ENCODE measurements at places on chromosomes 4 and X. TPM values are rescaled to one million over a fixed set of nuclear protein-coding genes. Genes with fewer than 3 reads are reported as not detected.

COX7B gene
- 368 TPM for total RNA-seq

TLR7 gene
- total RNA-seq = 0.27 TPM

HERC6 gene
- 5.2 TPM for total RNA-seq

CT45A3 gene
- total RNA-seq = not detected

SATL1 gene
- not detected for total RNA-seq

HPSE gene
- 0.47 TPM for total RNA-seq

VGLL1 gene
- not detected for total RNA-seq

SPANXA2 gene
- not detected for total RNA-seq

DNA sequence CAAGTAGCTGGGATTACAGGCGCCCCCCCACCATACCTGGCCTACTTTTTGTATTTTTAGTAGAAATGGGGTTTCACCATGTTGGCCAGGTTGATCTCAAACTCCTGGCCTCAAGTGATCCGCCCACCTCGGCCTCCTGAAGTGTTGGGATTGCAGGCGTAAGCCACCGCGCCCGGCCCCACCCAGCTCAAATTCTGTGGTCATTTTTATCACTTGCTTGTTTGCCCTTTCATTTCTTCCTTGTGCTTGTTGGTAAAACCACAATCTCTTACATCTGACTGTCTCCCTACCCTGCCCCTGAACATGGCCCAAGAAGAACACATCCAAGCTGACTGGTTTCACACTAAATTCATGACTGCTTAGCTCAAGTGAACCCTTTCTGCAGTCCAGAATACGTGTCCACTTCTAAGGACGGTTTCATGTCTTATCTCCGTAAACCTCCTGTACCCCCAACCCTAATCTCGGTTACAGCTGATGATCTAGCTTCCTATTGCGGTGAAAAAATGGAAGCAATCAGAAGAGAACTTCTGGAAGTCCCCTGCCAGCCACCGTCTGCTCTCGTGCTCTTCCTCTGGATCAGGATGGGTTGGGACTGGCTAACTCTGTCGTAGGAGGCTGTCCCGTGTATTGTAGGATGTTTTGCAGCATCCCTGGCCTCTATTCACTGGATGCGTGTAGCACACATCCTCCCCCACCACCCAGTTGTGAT lies 5.4 kb upstream of the RS1 start:
- ATAC-seq = no peak

- no peak for ATAC-seq
These were observed 103.2 kb upstream of the CITED1 start for GRCh38 chrX:72408885-72409284.

DNA sequence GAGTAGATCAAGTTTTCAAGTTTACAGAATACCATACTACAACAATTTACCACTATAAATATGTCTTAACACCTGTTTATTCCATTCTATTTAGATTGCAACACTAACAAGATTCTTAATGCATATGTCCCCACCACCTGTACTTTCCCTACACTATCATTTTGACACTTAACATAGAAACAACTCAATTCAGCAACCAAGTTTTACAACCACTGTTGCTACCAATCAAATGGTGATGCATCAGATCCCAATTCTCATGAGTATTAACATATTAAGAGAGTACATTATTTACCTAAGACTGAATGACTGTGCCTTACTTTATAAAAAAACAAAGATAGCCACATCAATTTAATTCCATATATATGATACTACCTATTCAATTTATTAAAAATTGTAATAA lies 49.4 kb downstream of the EIF4E start:
- no peak for ATAC-seq

GRCh38 chrX:115174548-115174947 lies 14.7 kb upstream of the RBMXL3 start:
- ATAC-seq = no peak

- ATAC-seq = peak; percentile 19
These were observed 429 bp downstream of the NOCT start for GRCh38 chr4:139015948-139016471.

- ATAC-seq = no peak
These were observed 173.7 kb downstream of the RPA4 start for GRCh38 chrX:97057349-97057909.

DNA sequence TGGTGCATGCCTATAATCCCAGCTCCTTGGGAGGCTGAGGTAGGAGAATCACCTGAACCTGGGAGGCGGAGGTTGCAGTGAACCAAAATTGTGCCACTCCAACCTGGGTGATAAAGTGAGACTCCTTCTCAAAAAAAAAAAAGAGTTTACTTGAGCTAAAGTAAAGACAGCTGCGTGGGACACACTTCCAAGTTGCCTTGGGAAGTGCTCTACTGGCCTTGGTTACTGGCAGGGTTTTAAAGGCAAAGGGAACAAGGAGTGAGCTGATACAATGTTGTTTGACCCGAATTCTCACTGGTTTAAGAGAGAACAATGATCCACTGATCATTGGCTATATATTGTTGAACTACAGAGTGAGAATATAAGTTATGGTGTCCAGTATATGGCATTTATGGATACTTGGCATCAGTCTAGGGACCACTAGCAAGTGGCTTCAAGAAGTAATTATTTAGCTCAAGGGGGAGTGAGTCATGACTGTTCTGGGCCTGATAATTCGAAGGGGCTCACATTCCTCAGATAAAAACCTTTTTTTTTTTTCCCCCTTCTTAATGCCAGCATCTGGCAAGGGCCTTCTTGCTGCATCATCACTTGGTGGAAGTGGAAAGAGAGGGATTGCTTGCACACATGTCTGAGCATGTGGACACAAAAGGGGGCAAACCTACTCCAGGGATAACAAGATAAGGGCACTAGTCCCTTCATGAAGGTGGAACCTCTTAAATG lies 32.3 kb downstream of the GRK4 start:
- ATAC-seq = no peak

DNA sequence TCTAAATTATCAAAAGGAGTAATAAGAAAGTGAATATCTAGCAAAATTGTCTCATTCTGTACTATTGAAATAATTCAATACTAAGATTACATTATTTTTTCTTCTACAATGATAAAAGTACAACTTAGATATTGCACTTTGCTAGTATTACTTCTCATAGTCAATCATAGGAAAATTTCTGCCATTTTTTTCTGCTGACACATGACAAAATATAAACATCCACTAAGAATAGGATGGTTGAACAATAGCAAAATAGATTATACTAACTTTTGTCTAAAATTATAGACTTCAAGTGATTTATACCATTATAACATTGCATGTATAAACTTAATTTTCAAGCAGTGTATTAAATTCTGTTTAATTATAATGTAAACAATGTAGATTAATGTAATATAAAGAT lies 540.2 kb downstream of the PDHA2 start:
- ATAC-seq = no peak

GRCh38 chr4:142778900-142779299 lies 67.2 kb downstream of the INPP4B start:
- no peak for ATAC-seq

- no peak for ATAC-seq
These were observed 2.9 kb downstream of the GPRASP3 start for GRCh38 chrX:102723456-102723855.

GRCh38 chrX:11566789-11567188 lies 98.9 kb downstream of the ARHGAP6 start:
- ATAC-seq = no peak

- ATAC-seq = no peak
These were observed 640.7 kb downstream of the BCOR start for GRCh38 chrX:39456894-39457604.

DNA sequence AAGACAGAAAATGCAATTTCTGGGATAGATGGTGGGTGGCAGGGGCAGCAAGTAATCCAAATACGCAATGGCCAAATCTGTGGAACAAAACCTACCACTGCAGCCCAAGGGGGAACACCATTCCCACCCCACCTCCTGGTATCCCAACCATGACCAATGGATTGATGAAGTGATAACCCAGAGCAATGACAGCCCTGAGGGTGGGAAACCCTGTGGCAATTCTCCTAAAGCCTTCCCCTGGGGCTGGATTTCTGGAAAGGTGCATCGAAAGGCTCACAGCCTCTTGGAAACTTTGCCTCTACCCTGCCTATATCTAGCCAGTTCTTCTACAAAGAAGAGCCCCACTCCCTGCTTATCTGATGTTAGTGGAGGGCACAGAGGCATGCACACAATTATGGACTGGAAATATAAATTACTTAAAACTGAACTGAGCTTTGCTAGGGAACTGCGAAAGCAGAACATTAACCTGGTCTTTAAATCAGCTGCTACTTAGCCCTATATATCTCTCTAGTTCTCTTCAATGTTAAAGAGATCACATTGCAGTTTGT lies 59.9 kb upstream of the TXK start:
- ATAC-seq = no peak

DNA sequence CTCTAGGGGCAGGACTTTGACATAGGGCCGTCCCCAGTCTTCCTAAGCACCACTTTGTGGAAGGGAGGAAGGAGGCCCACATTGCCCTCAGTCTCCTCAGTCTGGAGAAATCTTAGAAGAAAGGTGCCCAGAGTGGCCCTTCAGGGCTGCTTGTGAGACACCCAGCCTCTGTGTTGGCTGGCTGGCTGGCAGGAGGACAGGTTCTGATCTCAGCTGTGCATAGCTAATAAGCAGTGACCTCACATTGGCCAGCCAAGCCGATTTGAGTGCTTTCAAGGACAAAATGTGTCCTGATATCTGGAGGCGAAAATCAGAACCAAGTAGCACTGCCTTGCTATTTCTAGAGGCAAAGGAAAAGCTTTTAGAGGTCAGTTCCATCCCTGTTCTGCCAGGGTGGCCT lies 211.5 kb downstream of the BCOR start:
- no peak for ATAC-seq

DNA sequence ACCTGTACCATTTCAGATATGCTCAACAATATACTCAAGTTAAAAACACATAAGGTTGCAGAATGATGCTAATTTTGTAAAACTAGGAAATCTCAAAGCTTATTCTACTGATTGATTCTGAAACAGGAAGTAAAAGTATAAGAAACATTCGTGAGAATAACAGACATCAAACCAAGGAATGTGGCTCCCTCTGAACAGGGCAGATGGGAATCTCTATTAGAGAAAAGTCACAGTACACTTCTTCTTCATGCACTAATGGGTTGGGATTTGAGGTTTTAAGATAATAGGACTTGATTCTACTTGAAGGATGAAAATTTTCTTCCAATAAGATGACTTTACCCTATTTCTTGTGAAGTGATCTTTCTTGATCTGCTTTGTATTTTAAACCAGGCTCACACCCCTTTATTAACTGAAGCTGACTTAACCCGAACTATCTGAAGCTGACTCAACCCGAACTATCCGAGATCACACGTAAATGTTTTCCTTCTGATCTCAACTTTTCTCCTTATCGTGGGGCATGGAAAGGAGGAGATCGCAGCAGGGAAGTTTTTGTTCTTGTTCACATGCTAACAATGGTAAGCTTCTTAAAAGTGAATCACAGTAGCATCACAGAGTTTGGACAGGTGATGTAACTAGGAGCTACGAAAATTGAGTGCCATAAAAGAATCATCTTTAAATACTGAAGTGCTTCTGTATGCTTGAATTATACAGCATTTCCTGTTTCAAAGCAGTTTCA lies 363.1 kb upstream of the ZFP42 start:
- no peak for ATAC-seq

GRCh38 chr4:111712093-111712677 lies 433.1 kb upstream of the FAM241A start:
- no peak for ATAC-seq

Measured in gastroesophageal sphincter (tissue), 4 donors.